ENCODE measurements at places on chromosomes 2 and 18.

DNA sequence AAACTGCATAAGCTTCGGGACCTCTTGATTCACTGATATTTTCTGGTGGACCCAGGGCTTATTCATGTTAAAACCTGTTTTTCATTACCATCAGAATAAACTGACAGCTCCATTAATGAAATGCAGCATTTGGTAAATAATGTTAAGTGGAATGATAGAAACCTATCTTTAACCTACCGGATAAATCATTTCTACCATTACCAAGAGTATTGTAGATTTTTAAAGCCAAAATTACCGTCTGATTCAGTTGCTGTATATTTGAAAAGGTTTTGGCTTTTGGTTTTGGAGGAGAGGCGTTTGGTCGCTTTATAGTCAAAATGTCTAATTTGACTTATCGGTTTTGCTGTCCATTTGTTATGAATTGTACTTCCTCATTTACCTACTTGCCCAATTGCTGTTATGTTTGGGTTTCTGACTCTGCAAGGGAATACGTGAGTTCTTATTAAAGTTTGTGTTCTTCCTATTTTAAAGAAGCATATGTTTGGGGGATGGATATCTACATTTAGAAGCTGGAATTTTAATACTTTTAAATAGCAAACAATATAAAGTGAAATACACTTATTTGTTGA lies 1.0 kb upstream of the CUL3 start:
- DNase-seq, result no peak

DNA sequence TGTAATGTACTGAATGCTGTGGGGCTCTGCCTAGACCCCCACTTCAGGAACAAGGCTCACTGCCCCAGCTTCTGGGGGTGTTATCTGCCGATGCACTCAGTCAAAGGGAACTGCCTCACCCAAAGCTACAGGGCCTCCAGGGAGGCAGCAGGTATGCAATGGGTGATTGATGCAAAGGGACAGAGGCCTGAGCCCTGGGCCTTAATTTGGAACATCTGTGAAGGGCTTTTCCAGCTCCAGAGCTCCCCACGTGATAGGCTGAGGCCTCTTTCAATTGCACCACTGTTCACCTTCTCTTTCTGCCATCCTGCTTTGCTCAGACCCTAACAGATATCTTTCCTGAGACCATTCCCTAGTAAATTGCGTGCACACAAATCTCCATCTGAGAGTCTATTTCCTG lies 131.0 kb downstream of the ATL2 start:
- DNase-seq, result no peak

DNA sequence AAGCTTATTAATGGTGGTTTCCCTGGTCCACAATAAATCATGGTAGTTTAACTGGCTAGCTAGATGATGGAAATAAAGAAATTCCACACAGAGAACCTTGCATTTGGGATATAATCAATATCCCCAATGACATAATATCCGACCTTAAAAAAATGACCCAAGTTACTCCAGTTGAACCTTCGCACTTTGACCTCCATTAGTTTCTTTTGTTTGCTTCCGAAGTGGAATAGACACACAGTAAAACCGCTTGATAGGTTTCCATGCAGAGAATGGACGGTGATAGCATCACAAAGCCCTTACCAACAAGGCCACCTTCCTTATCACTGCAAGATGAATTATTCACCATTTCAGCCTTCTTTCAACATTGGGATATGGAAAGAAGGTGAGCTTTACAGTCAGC lies 1966.1 kb upstream of the CELF4 start:
- DNase-seq, result no peak

GRCh38 chr2:1448009-1448408 lies 34.7 kb downstream of the TPO start:
- no peak for DNase-seq

GRCh38 chr2:127347734-127348392 lies 39.9 kb downstream of the MAP3K2 start:
- DNase-seq, result no peak

- no peak for DNase-seq
Observed at GRCh38 chr2:166413255-166413654, 37.5 kb upstream of the SCN9A start.

GRCh38 chr2:100513650-100514049 lies 43.4 kb downstream of the NMS start:
- DNase-seq, result no peak

GRCh38 chr2:96967436-96967835 lies 18.9 kb downstream of the FAM178B start:
- DNase-seq, result no peak

GRCh38 chr2:120596990-120597594 lies 138.6 kb upstream of the GLI2 start:
- no peak for DNase-seq

GRCh38 chr2:27029051-27029450 lies 3.7 kb upstream of the TMEM214 start:
- DNase-seq, result no peak

DNA sequence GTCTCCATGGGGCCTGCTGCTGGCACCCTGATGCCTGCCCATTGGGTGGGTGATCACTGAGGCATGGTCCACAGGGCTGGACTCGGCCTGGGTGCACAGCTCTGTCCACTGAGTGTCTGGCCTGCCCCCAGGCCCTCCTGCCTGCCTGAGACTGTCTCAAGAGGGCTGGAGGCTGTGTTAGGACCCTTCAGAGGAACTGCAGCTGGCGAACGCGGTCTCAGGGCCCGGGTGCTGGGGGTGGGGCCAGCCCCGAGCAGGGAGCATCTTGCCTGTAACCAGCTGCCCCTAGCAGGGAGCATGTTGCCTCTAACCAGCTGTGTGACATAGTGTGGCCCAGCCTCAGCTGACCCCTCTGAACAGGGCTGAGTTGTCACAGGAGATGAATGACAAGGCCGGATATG lies 50.0 kb downstream of the TWIST2 start:
- no peak for DNase-seq

GRCh38 chr2:198928026-198928425 lies 529.7 kb downstream of the SATB2 start:
- no peak for DNase-seq

GRCh38 chr2:17036361-17036760 lies 370.7 kb upstream of the CYRIA start:
- DNase-seq, result no peak

DNA sequence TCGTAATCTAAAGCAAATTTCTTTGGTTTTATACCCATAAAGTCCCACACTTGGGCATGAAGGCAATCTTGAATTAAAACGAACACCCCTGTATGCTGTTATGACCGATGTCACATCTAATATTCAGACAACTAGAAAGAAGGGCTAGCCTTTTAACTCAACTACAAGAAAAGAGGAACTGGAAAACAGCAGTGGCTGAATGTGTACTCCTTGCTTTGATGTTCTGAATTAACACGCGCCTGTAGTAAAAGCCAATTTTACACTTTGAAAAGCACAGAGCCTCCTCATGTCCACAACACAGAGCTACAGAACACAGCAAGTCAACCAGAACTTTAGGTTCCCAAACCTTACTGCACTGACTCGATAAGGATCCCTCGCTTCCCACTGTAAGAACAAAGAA lies 147.6 kb downstream of the HDAC4 start:
- no peak for DNase-seq

DNA sequence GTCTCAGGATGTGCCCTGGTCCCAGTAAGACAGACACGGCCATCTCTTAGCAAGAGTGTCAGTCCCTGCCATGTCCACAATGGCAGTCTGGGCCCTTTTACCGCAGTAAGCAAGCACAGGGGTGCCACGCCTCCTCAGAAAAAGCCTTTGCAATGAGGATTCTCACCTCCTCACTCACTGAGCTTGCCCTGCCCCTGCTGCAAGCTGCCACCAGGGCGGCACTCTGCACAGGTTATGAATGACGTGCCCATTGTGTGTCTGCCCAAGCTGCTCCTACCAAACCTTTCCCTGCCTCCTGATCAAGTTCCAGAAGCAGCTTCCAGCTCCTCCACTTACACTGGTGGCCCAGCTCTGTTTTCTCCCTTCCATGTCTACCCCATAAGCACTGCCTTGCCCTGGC lies 23.3 kb downstream of the ERCC3 start:
- DNase-seq, result no peak

DNA sequence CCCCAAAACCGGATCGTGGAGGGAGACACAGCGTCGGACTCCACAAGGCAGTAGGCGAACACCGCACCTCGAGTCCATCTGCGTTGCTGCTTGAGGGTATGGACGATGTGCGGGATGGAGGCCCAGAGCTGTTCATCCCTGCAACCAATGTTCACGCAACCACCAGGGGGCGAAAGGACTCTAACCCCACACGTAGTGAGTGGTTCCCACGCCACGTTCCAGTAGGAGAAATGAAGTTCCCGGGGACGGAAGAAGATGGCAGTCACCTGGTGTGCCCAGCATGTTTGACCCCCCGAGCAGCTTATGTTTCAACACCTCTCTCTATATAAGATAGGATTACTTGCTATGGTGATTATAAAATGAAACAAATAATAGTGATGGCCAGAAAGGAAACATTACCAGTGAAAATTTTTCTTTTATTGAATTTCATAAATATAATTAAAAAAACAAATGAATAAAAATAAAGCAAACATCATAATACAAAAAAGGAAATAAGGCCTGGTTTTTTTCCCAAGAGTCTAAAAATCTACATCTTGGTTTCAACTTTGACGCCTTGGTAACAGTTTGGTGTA lies 184.3 kb downstream of the SH3BP4 start:
- DNase-seq, result peak; percentile 42

DNA sequence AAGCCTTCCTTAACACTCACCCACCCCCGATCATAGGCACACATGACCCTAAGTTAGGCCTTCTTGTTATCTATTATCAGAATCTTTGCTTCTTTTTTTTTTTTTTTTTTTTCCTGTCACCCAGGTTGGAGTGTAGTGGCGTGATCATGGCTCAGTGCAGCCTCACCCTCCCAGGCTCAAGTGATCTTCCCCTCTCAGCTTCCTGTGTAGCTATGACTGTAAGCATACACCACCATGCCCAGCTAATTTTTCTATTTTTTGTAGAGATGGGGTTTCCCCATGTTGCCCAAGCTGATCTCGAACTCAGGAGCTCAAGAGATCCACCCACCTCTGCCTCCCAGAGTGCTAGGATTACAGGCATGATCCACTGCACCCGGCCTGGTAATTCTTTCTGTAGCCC lies 328.7 kb downstream of the NR4A2 start:
- DNase-seq, result no peak

DNA sequence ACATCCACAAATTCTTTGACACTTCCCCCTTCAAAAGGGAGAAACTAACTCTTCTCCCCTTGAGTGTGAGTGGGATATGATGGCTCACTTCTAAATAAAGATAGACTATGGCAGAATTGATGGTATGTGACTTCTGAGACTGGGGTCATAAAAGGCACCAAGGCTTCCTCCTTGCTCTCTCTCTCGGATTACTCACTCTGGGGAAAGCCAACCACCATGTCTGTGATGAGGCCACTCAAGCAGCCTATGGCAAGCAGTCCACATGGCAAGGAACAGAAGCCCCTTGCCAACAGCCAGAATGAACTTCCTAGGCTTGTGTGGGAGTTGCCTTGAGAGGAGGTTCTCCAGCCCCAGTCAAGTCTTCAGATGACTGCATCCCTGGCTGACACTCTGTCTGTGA lies 43.6 kb downstream of the KIAA2012 start:
- DNase-seq, result no peak

- no peak for DNase-seq
Observed at GRCh38 chr2:231935207-231935524, 9.0 kb upstream of the NPPC start.

- no peak for DNase-seq
Observed at GRCh38 chr2:47019532-47019931, 103.9 kb upstream of the MCFD2 start.

DNA sequence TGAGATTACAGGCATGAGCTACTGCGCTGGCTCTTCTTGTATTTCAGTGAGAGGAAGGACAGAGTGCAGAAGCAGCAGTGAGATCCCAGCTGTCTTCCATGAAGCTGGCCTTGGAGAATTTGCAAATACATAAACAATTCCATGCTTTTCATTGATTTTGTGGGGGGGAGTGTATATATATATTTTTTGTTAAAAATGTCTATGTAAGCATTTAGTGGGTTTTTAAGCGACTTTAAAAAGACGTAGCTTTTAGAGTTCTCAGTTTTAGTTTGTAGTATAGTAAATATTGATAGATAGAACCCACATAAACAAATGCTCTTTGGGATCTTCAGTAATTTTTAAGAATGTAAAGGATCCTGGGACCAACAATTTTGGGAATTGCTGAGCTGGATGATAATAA lies 6.3 kb downstream of the RBFA start:
- DNase-seq, result no peak

- DNase-seq, result no peak
Observed at GRCh38 chr2:129879614-129880180, 99.8 kb upstream of the RAB6C start.

DNA sequence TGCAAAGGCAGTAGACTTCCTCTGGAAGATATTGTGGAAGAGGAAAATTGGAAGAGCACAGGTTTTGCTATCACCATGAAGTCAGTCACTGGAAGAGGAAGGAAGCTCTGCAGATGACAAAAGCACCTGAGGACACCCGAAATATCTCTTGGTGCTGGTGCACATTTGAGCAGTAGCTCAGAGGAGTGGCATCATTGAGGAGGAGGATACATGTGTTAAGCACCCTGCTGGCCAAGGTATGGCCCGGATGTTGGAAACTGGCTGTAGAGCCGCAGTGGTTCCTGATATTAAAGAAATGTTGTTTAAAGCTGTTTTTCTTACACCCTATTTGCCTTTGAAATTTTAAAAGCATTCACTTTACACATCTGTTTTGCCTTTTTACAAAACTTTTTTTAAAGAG lies 32.7 kb upstream of the SCYGR2 start:
- DNase-seq, result no peak

DNA sequence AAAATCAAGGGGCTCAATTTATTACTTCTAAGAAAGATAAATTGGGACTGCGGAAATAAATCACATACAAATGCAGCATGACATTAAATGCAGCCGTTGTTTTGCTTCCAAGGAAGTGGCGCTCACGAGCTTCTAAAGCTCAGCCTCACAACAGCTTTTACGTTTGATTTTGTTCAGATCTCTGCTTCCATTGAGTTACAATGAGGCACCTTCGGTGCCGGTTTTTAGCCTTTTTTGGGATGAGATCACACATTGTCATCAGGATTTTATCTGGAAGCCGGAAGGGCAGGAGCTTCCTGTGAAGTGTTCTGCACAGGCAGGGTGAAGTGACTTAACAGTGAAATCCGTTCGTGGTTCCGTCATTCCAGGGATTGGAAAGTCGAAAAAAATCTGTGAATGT lies 209.8 kb downstream of the DCDC2C start:
- no peak for DNase-seq

GRCh38 chr2:55877087-55877436 lies 46.5 kb downstream of the EFEMP1 start:
- no peak for DNase-seq

- no peak for DNase-seq
Observed at GRCh38 chr2:135773917-135774316, 32.3 kb downstream of the UBXN4 start.

GRCh38 chr18:63098018-63098981 lies 221.3 kb downstream of the BCL2 start:
- peak; percentile 31 for DNase-seq

- DNase-seq, result no peak
Observed at GRCh38 chr2:134365356-134365755, 111.5 kb downstream of the MGAT5 start.

- DNase-seq, result no peak
Observed at GRCh38 chr2:54628418-54628817, 95.0 kb upstream of the EML6 start.

GRCh38 chr2:181818840-181819239 lies 72.7 kb upstream of the ITPRID2 start:
- no peak for DNase-seq

- no peak for DNase-seq
Observed at GRCh38 chr18:7590826-7591560, 23.9 kb downstream of the PTPRM start.
